ENCODE measurements at places on chromosomes 7 and 10. TPM values are rescaled to one million over a fixed set of nuclear protein-coding genes. Genes with fewer than 3 reads are reported as not detected.
A peak's percentile ranks its signal among the peaks of the same experiment; 100 is the strongest.

- no peaks in the 10 kb centered on the region for H3K36me3 ChIP-seq
- DNase-seq = no peak
- no peak overlapping the region for H3K27ac ChIP-seq
- H3K4me1 ChIP-seq = no peaks in the 10 kb centered on the region
- H3K27me3 ChIP-seq = no peaks in the 10 kb centered on the region
These were observed 607.4 kb upstream of the MBL2 start for GRCh38 chr10:53379956-53380355.

GRCh38 chr10:75395066-75395931 lies 6.3 kb downstream of the ZNF503 start:
- peaks cover 3% of the 10 kb centered on the region for H3K4me1 ChIP-seq
- H3K4me3 ChIP-seq = peak overlapping the region; percentile 93
- H3K27me3 ChIP-seq = no peaks in the 10 kb centered on the region
- peak; percentile 63 for DNase-seq
- no peak overlapping the region for H3K27ac ChIP-seq

- peak overlapping the region; percentile 79 for H3K27ac ChIP-seq
- peaks cover 14% of the 10 kb centered on the region for H3K4me1 ChIP-seq
- peak; percentile 54 for DNase-seq
- H3K27me3 ChIP-seq = no peaks in the 10 kb centered on the region
- H3K4me3 ChIP-seq = peak overlapping the region; percentile 5
These were observed 220.2 kb upstream of the CELF2 start for GRCh38 chr10:10797513-10797912.

GRCh38 chr7:11665357-11665756 lies 166.6 kb downstream of the THSD7A start:
- no peaks in the 10 kb centered on the region for H3K36me3 ChIP-seq
- no peak overlapping the region for H3K4me3 ChIP-seq
- DNase-seq = no peak
- no peak overlapping the region for H3K27ac ChIP-seq
- no peaks in the 10 kb centered on the region for H3K4me1 ChIP-seq
- H3K27me3 ChIP-seq = no peaks in the 10 kb centered on the region

Gene MINDY4
- 26.8 TPM for total RNA-seq

DNA sequence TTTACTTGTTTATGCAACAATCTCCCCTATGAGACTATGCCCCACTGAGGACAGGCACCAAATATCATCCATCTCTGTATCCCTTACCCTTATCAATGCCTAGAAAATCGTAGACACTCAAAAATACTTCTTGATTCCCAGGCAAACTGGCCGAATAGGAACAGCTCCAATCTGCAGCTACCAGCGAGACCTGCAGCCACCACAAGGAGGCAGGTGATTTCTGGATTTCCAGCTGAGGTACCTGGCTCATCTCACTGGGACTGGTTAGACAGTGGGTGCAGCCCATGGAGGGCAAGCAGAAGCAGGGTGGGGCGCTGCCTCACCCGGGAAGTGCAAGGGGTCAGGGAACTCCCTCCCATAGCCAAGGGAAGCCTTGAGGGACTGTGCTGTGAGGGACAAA lies 10.8 kb upstream of the PPP1R3C start:
- no peaks in the 10 kb centered on the region for H3K36me3 ChIP-seq
- H3K27me3 ChIP-seq = no peaks in the 10 kb centered on the region
- no peak for DNase-seq
- no peak overlapping the region for H3K4me3 ChIP-seq
- no peaks in the 10 kb centered on the region for H3K4me1 ChIP-seq

GRCh38 chr10:27743877-27744801 lies 1.5 kb downstream of the MKX start:
- H3K27ac ChIP-seq = peak overlapping the region; percentile 98
- no peaks in the 10 kb centered on the region for H3K27me3 ChIP-seq
- no peaks in the 10 kb centered on the region for H3K4me1 ChIP-seq

Data from ovary (tissue), 10 donors.